ENCODE measurements at places on chromosomes 5 and 9.

DNA sequence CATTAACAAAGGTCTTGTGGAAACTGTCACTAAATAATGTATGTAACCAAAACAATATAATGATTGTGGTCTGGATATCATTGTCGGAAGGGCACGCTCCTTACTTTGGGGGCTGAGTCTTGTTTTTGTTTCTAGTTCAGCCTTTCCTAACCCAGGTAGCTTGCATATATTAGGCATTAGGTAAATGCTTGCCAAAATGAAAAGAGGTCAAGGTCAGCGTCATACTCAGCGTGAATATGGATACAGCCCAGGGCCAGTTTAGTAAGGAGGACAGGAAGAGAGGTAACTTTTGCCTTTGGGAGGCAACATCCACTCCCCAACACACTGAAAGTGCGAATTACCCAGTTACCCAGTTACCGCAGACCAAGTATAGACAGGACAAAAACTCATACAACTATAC, 171.4 kb downstream of the RAB3C start:
- no peak for DNase-seq

DNA sequence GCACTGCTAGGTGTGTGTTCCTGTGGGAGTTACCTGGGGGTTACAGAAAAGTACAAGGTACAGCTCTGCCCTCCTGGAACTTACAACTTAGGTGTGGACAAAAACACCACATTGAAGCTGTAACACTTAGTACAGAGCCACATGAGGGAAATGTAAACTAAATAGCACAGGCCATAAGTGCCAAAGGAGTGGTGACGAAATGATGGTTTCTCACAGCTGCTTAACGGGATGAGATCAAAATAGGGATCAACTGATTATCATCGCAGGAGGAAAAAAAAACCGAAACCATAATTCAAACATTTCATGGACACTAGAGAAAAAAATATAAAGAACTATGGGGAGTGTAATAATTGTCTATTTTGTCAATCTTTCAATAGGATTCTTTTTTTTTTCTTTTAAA, 5.9 kb downstream of the LIX1 start:
- no peak for DNase-seq

DNA sequence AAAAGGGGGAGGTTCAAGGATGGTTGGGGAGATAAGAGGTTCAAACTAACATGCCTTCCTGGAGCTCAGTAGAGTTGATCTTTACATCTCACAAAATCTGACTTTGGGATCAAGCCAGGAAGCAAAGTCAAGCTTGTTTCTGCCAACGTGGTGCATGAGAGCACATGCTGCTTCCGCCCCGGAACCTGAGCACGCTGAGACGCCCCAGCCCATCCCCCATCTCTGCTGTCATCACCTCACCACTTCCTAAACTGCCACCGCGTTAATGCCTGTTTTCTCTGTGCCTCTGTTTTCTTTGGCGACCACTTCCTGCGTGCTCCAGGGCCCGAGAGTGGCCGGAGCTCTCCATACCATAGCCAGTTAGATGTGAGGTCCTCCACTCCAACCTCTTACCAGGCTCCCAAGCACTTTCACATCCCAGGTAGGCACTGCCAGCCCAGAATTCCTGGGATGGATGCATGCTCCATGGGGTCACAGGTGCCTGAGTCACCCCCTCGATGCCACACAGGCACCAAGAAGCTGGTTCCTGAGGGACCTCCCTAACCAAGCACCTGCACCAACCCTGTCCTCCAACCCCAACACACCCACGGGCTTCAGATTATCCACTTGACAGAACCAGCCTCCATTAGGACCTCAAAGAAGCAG, 31.2 kb upstream of the AFAP1L1 start:
- DNase-seq: no peak

- no peak for DNase-seq
These were observed 98.8 kb upstream of the ADRA1B start for GRCh38 chr5:159817262-159818029.

GRCh38 chr5:147780924-147781573, 1.5 kb downstream of the JAKMIP2 start:
- no peak for DNase-seq

GRCh38 chr5:79436821-79437220, 77.1 kb downstream of the HOMER1 start:
- DNase-seq: no peak

GRCh38 chr5:56974241-56974640, 22.3 kb upstream of the MIER3 start:
- DNase-seq: no peak

DNA sequence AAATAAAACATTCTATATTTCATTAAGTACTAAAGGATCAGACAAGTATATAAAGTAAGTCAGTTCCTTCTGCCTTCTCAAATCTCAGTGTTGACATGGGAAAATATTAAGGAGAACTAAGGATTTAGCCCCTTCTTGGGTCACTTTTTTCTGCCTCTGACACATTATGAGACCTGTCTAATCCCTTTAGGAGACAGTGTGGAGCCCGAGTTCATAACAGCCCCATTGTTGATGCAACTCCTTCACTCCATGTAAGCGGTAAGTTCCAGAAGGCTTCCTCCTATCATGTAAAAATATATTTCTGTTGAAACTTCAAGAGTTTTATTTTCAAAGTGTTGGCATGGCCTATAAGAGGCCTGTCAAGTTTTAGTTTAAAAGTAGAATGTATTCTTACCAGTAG, 152.2 kb downstream of the SNCAIP start:
- DNase-seq: no peak

DNA sequence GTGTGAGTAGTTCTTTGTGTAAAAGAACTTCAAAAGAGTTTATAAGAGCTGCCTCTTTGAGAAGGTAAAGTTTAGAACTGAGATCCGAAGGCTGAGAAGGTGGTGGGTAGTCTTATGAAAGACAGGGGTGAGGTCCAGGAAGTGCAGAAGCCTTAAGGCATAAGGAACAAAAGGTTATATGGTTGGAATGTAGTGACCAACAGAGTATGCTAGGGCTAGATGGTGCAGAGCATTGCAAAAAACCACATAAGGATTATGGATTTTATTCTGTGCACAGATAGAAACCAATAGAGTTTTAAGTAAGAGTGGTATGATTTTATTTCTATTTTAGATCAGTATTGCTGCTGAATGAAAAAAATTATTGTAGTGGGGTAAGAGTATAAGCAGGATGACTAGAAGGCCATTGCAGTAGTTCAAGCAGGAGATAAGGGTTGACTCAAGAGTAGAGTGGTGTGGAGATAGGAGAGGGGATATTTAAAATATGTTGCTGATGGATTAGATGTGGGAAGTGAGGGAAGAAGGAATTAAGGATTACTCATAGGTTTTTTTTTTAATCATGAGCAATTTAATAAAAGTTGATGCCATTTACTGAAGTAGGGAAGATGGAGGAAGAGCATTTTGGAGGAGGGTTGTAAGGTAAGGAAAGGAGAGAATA, 3.7 kb downstream of the RECK start:
- no peak for DNase-seq

DNA sequence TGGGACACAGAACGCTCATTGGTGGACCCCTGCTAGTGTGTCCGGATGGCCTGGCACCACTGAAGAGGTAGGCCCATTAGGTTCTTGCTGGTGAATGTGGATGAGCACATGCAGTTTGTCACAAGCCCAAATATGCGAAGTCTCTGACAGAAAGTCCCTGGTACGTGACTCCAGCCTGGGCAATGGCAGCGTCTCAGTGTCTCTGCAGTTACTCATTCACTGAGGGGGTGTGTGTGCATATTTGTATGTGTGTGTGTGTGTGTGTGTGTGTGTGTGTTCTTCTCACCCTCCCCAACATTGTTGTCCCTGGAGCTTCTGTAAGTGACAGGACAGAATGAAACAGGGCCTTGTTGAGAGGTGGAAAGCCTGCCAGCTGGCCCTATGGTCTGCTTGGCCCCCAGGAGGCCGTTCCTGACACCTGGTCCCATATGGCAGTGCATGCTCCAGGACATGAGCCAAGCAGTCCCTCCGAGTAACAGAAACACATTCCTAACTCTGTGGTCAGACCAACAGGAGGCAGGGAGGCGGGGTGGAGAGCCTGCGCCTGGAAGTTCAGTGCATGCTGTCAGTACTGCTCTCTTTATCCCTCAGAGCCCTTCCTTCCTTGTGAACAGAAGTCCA, 169.9 kb downstream of the SLC28A3 start:
- no peak for DNase-seq

GRCh38 chr5:136586196-136586595, 220.9 kb upstream of the TRPC7 start:
- no peak for DNase-seq

- DNase-seq: no peak
These were observed 152.9 kb upstream of the PHYKPL start for GRCh38 chr5:178385496-178385890.

DNA sequence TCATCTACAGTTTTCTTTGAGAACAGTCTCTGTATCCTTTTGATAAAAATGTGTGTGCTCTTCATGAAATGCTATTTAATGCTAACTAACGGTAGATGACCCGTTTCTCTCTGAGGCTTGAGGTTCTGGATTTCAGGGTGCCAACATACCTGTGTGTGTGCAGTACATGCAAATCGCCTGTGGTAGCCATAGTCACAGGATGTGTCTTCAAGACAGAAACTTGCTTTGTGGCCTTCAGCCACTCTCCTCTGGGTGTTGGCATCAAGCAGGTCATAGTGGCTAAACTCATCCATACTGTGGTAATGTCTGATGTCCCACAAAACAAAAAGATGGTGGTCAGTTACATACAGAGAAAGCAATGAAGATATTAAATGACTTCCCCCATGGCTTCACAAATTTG, 4.2 kb downstream of the LOX start:
- no peak for DNase-seq

DNA sequence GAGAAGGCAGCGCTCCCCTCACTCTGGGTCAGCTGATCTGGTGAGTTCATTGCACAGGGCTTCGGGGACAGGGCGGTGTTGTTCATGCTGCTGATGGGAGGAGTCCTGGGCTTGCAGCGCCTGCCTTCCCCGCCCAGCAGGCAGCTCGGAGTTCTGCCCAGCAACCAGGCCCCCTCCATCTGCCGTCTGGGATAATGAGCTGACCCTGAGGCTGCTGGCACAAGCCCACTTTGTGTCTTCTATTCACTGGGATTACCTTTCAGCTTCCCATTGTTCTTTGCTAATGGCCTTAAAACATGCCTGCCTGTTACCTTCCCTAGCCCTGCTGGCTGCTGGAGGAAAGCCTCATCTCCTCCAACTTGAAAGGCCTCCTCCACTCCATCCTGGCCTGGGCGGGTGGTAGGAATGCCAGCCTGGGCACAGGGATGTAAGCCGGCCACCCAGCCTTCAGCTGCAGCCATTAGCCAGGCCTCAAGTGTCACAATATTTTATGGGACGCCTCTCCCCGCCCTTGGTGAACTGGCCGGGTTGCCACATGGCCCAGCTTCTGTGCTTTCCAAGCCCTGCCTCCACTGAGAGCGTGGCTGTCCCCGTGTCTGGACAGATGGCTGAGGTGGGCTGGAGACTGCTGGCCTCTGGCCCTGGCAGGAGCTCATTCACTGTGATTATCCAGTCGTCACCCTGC, 70.4 kb downstream of the GADD45G start:
- DNase-seq: no peak

- no peak for DNase-seq
These were observed 8.6 kb downstream of the SCGB3A2 start for GRCh38 chr5:147887026-147887627.

DNA sequence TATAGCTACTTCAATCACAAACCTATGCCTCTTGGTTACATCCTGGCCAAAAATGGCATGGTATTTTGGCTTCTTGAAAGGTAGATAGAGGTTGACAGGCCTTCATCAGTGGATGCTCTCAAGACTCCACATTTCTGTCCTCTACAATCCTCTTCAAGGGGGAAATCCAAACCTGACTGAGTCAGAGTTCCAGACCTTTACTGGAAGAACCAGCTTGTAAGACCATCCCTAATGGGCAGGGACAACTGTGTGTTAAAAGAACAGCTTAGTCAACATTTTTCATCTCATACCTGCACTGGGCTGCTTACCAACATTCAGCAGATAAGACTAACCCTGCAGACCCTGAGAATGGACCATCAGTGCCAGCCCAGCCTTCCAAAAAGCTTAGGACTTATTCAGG, 155.7 kb downstream of the CDK5RAP2 start:
- DNase-seq: no peak

GRCh38 chr9:85178474-85178873, 508.9 kb downstream of the NTRK2 start:
- DNase-seq: no peak

DNA sequence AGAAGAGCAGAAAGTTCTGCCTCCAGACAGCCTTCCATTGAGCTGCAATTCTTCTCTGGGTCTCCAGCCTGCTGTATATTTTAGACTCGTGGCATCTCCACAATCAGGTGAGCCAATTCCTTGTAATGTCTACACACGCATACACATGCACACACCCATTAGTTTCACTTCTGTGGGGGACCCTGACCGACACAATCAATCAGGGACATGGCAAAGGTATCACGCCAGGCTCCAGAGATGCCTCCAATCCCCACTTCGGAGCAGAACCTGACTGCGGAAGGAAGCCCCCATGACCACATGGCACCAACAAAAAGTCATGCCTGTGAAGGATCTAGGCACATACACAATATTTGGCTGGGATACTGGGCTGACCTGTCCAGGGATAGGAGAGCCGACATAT, 21.4 kb downstream of the SEMA4D start:
- no peak for DNase-seq

DNA sequence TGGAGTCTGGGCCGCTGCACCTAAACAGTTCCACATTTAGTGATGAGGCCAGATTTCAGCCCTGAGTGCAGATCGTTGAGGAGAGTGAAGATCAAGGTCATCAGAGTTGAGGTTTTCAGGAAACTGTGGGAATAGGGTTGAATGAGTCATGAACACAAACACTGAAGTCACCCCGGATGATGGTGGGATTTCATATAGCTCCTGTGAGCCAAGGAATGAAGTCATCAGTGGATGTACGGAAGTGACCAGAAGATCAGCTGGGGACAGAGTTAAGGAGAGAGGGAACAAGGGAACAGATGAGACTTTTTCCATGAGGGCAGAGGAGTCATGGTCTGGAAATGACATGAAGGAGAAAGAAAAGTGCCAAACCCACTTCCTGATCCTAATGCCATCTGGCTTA, 36.5 kb downstream of the PALM2AKAP2 start:
- DNase-seq: no peak

- no peak for DNase-seq
These were observed 206.6 kb downstream of the MAT2B start for GRCh38 chr5:163712011-163712410.

DNA sequence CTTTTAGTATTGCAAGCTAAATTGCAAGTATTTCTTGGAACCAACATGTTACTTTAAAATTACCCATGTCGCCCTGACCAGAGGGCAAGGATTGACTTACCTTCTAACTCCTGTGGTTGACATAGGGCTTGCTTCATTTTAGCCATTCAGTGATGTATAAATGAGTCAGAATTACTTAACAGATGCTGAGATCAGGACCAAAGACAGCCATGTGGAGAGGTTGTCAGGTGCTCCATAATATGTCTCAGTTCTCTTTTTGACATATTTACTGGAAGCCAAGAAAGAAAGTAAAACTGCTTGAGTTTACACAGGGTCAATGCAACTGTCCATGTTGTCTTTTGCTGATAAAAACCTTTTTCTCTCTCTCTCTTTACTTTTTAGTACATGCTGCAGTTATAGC, 33.2 kb downstream of the F2RL2 start:
- peak; percentile 15 for DNase-seq
